ENCODE measurements at places on chromosomes 12 and 14.

DNA sequence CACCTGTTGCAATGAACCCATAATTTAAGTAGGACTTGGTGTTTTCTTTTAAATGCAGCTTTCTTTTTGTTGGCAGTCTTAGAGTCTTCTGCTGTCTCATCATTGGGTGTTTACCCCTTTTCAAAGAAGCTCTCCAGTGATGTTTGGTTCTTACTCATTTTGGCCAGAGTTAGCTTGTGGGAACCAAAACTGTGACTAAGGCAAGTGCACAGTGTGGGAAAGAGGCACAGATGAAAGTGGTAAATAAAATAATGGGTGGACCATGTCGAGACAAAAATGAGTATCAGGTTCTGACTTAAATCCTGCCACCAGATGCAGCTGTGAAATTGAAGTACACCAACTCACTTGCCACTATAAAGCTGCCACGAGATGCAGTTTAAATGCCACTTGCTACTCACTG lies 615.4 kb upstream of the MIS18BP1 start:
- no peak for DNase-seq

- DNase-seq = no peak
Measured at GRCh38 chr12:80692114-80692513, 15.3 kb upstream of the MYF6 start.

DNA sequence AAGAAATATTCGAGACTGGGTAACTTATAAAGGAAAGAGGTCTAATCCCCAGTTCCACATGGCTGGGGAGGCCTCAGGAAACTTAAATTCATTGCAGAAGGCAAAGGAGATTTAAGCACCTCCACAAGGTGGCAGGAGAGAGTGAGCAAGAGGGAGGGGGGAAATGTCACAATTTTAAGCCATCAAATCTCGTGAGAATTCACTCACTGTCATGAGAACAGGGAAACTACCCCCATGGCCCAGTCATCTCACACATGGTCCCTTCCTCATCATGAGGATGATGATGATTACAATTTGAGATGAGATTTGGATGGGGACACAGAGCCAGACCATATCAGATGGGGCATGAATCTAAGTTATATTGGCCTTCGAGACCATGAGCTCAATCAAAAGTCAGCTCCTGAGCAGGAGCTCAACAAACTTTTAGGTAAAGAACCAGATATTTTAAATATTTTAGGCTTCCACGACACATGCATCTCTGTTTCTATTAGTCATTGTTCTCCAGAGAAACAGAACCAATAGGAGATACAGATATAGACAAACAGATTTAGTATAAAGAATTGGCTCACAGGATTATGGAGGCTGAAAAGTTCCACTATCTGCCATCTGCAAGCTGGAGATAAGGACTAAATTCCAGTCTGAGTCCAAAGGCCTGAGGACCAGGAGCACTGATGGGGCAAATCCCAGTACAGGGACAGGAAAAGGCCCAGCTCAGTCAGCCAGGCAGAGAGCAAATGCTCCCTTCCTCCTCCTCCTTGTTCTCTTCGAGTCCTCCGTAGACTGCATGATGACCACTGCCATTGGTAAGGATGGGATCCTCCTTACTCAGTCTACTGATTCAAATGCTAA lies 24.9 kb downstream of the DGLUCY start:
- peak; percentile 75 for DNase-seq

- no peak for DNase-seq
Measured at GRCh38 chr12:47236109-47236714, 156.5 kb upstream of the AMIGO2 start.

- peak; percentile 49 for DNase-seq
Measured at GRCh38 chr12:96223411-96224218, 29.4 kb downstream of the ELK3 start.

DNA sequence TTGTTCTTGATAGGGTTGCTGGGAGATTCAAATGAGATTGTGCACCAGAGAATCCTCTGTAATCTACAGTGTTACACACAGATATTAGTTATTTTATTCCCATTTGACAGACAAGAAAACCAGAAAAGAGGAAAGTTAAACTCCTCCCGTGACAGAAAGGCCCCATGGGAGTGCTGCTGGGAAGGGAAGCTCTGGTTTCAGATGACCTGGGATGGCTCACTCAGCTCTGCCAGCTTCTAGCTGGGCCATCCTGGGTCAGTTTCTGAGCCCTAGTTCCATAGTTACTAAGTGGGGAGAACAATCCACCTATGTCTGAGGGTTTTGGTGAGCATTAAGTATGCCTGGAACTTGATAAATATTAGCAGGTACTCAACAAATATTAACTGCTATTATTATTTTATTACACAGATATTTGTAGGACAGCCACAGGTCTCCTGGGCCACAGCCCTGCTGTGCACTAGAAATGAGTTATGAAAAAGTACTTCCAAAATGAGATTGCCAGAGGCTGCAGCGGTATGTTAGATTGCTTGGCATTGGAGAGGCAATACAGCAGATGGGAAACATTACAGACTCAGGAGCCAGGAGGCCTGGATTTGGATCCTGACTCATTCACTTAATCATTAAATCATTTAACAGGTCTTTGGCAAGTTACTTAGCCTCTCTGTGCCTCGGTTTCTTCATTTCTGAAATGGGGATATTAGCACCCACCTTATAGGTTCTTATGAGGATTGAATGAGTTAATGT lies 47.1 kb upstream of the STON2 start:
- DNase-seq = no peak

- DNase-seq = no peak
Measured at GRCh38 chr12:114430306-114430705, 24.4 kb upstream of the TBX5 start.

- no peak for DNase-seq
Measured at GRCh38 chr12:42922505-42922850, 332.9 kb upstream of the PRICKLE1 start.

GRCh38 chr12:43636725-43637463 lies 84.9 kb upstream of the ADAMTS20 start:
- no peak for DNase-seq

DNA sequence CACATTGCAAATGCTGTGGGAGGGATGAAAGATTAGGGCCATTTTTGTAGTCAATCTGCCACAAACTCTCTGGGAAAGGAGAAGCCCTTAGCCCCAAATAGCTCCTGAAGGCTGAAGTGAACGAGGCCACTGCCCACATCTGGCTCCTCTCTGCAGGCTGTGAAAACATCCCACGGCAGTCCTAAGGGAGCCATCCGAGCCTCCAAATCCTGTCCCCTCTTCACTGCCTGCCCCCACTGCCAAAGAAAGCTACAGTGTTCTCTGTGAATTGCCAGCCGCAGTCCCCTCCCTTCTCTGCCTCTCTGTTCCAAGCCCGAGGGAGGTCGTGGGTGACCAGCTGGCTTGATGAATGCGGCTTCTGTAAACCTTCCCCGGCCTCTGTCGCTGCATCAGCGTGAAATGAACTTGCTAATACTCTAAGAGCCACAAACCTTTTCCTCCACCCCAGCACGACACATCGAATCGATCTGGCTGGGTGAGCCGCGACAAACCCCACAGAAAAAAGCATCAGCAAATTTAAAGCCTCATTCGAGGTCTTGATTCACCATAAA lies 180.7 kb upstream of the NRXN3 start:
- DNase-seq = no peak

GRCh38 chr14:60812987-60813386 lies 78.4 kb downstream of the MNAT1 start:
- no peak for DNase-seq

DNA sequence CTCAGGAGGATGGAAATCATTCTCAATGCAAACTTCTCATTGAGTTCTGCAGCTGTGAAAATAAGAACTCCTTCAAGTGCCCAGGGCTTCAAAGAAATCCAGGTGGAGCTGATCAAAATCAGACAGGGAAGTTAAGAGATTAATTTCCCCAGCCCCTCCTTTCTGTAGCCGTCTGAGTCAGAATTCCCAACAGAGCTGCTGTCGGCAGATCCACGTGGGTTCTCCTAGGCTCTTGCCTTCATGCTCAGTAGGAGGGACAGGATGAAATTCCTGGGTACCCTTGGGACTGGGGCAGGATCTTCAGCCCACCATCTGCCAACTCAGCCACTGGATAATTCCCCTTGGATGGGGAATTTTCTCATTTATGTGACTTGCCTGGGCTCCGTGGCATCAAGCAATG lies 13.3 kb downstream of the TGFB3 start:
- no peak for DNase-seq

GRCh38 chr14:92945959-92946846 lies 23.3 kb downstream of the CHGA start:
- DNase-seq = no peak

DNA sequence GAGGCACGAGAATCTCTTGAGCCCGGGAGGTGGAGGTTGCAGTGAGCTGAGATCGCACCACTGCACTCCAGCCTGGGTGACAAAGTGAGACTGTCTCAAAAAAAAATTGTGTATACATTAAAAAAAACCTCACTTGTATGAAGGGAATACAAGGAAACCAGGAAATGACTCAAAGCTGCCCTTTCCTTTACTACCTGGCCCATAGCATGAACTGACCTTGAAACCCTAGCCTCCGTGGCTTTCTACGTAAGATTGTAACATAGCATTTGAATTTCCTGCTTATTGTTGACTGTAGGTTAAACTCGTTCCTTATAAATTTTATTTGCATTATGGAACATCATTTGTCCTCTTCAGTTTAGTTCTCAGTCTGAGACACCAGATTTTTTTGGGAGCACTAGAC lies 9.1 kb upstream of the DDX47 start:
- peak; percentile 37 for DNase-seq

GRCh38 chr12:131105351-131105735 lies 151.6 kb downstream of the ADGRD1 start:
- DNase-seq = no peak

- peak; percentile 67 for DNase-seq
Measured at GRCh38 chr12:9669534-9669933, at the start of gene CLEC2D. Gene CLEC2D (plus strand): TSS chr12:9669713. CDS start chr12:9669735, 22 bp downstream.

- no peak for DNase-seq
Measured at GRCh38 chr14:68390741-68391140, 402.1 kb downstream of the ZFP36L1 start.

- DNase-seq = no peak
Measured at GRCh38 chr12:24853588-24853987, 95.3 kb downstream of the BCAT1 start.

DNA sequence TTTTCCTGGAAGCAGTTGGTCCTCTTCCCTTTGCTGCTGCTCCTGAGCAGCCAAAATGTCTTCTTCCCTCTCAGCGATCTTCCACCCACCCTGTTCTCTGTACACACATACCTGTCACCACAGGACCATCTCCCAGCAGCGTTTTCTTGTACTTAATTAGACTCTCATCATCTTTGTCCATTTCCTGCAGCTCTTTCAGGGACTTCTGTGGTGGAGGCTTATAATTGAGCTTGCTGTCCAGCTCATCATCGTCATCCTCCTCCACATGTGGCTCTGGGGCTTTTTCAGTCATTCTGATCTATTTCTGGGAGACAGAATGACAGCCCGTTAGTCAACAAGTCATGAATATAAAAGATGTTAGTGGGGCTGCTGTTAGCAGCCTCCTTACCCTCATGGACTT lies 11.0 kb downstream of the ARHGDIB start:
- peak; percentile 68 for DNase-seq

DNA sequence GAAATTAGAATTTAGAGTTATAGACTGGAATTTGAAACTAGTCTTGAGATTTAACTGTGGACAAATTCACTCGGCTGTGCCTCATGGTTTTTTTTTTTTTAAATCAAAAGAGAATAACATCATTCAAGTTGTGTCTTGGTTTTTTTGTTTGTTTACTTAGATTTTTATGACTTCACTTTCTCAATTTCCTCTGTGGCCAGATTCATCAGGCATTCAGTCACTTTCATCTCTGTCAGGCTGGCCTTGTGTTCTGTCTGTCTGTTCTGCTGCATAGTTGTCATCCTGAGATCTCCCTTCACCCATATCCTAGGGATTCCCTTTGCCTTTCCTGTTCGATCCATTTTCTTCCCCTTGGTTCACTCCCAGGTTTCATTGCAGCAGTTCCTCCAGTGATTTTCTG lies 10.0 kb downstream of the MARK3 start:
- DNase-seq = no peak

GRCh38 chr12:3280967-3281366 lies 203.8 kb downstream of the TSPAN9 start:
- no peak for DNase-seq

DNA sequence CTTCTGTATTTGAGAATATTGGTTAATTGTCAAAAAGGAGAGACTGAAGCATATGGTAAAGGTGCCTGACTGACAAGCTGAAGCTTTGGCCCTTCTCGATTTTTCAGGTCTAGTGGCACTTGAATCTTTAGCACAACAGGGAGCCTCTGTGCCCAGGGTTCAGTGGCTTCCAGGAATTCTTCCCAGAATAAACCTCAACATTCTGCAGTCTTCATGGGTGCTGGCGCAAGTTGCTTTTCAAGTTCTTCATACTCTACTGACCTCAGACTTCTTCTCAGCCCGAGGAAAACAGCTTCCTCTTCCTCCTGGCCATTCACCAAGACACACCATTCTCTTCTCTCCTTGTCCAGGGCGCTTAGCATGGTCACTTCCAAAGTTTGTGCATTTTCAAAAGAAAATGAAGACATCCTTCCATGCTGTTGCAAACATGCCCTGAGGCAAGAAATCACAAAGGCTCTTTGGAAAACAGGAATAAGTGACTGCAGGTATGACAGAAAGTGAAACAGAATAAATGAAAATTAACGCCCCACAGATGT lies 89.9 kb downstream of the MGST1 start:
- DNase-seq = no peak

DNA sequence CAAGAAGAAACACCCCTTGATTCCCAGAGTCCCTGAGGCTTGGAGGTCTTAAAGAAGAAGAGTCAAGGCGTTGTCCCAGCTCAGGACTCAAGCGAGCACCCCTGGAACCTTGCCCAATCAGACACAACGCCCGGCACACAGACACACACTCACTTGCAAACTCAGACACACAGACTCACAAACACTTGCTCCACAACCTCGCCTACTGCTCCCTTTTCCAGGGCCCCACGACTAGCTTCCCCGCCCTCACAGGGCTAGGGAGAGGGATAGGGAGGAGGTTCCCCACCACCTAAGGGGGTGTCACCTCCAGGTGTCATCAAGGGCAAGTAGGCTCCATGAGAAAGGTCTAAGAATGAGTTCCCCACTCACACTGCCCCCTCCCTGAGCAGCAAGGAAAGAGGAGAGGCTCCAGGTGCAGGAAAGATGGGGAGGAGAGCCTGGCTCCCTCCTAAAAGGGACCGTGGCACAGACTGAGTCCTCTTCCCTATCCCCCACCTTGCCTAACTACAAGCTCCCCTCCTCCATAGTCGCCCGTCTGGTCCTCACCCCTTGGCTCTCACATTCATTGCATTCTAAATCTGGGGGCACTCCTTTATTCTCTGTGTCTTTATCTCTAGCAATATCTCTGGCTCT lies 717 bp downstream of the WNT10B start:
- no peak for DNase-seq

DNA sequence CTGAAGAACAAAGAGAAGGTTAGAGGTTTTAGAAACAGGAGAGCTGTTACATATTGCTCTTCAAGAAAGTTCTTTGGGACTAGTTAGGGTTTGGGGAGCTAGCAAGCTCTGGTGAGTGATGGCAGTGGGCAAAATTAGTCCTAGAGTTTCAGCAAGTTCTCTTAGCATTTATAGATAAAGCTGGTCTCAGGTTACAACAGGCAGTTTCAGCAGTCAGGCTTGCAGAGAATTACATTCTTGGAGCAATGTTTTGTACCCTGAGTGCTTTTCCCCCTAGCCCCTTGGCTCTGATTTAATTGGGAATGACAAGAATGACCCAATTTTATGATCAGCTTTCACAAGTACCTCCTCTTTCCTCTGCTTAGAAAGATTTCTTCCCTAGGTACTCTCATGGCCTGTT lies 21.4 kb upstream of the EID3 start:
- no peak for DNase-seq

- DNase-seq = no peak
Measured at GRCh38 chr12:101591781-101592180, 3.0 kb upstream of the MYBPC1 start.
